T-helper 2 cell (primary cell): ENCODE measurements at places on chromosomes 7 and 10.
A peak's percentile ranks its signal among the peaks of the same experiment; 100 is the strongest.

- DNase-seq: no peak
Measured at GRCh38 chr7:130994378-130995115, 260.5 kb upstream of the KLF14 start.

DNA sequence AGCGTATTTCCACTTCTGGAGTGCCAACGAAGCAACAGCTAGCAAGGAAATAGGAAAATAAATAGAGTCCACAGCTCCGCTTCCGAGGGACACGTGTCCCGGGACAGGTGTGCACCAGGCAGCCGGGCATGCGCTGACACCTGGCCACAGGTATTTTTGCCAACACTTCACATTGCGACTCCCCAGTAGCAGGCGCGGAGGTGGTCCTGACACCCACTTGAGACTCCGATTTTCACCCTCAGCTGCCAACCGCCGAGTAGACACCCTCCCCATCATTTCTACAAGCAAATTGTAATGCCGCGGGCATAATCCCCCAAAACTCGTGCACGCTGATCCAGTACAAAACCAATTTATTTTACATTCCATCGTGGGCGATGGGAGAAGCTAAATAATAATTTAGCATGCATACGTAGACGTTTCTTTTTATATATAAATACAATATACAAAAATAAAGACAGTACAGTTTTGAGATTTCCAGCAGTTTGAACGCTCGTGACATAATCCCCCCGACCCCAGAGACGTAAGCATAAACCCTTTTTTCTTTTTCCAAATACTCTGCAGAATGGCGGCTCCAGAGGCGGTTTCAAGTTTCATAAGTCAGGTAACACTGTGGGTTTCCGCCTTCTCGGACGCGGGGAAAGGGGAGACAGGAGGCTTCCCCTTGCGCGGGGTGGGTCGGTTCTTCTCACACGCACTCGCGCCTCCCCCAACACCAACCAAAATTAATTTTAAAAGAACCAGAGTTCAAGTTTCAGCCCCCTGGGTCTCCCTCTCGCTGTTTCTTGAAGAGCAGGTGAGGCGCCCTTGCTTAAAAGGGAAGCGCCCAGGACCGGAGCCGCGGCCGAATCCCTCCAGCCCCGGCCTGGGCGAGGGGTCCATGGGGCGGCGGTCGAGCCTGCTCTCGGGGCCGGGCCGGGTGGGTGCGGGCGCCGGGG, 5.7 kb downstream of the MNX1 start:
- DNase-seq: no peak

GRCh38 chr10:78959217-78959923, 109.4 kb upstream of the ZMIZ1 start:
- DNase-seq: no peak

DNA sequence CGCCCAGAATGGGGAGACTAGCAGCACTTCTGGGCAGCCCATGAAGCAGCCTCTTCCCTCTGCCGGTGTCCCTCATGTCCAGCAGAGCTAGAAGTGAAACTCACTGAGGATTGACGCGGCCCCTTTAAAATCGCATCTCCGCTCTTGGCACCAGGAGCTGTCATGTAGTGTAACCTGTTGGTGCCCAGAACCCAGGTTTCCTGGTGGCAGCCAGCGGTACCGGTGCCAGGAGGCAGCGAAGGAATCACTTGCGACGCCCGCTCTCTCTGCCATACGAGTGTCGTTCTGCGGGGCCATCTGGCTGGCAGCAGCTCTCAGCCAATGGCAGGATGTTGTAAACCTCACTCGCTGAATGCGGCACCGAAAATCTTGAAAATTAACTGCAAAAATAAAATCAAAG, 82.7 kb downstream of the CUX1 start:
- no peak for DNase-seq

- DNase-seq: no peak
Measured at GRCh38 chr10:77673515-77674140, 36.0 kb upstream of the KCNMA1 start.

DNA sequence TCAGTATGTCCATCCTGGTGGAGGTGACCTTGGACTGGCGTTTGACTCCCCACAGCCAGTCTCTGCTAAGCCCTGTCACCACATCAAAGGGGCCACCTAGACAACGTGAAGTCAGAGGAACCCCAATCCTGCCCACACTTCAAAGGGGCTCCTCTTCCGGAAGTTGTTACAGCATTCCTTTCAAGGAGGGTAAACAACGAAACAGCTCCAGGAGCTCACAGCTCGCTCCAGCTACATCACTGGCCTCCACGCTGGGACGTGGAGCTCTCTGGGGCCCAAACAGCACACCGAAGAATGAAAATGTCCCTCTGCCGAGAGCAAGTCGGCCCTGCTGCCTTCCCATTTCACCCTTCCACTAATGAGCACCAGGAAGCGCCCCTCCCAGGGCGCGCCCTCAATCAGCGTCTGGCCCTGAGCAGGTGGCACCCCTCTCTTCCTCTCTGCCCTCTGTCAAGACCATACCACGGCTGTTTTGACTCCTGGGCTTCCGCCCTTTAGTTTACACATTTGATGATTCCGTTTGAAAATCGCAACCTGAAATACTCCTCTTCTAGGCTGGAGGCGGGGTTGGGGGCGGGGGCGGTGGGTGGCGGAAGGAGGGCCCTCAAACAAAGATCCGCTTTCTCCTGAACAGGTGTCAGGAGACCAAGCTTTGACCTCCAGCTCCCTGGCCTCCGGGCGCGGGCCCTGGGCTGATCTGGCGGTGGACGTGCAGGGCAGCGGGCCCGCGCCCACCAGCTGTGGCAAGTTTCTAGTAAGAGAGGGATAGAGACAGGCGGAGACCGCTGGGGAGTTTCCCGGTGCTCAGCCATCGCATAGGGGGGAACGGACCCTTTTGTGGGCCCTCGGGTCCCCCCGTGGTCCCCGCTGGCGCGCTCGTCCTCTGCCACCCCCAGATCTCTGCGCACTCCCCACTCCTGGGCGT, 53.1 kb upstream of the KDM7A start:
- peak; percentile 46 for DNase-seq

DNA sequence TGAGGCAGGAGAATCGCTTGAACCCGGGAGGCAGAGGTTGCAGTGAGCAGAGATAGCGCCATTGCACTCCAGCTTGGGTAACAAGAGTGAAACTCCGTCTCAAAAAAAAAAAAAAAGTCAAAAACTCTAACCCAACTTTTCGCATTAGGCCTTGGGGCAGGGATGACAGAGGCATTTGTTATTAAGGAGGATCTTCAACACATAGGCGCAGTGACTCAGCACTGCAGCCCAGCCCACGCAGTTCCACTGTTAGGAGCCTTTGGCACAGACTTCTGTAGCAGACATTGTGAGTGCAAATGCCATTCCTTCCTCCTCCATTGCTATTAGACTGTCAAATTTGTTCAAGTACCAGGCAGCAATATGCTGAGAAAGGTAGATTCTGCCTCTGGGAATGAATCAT, 43.1 kb upstream of the KLHL7 start:
- DNase-seq: no peak

GRCh38 chr7:137992550-137993394, 9.1 kb downstream of the CREB3L2 start:
- no peak for DNase-seq

DNA sequence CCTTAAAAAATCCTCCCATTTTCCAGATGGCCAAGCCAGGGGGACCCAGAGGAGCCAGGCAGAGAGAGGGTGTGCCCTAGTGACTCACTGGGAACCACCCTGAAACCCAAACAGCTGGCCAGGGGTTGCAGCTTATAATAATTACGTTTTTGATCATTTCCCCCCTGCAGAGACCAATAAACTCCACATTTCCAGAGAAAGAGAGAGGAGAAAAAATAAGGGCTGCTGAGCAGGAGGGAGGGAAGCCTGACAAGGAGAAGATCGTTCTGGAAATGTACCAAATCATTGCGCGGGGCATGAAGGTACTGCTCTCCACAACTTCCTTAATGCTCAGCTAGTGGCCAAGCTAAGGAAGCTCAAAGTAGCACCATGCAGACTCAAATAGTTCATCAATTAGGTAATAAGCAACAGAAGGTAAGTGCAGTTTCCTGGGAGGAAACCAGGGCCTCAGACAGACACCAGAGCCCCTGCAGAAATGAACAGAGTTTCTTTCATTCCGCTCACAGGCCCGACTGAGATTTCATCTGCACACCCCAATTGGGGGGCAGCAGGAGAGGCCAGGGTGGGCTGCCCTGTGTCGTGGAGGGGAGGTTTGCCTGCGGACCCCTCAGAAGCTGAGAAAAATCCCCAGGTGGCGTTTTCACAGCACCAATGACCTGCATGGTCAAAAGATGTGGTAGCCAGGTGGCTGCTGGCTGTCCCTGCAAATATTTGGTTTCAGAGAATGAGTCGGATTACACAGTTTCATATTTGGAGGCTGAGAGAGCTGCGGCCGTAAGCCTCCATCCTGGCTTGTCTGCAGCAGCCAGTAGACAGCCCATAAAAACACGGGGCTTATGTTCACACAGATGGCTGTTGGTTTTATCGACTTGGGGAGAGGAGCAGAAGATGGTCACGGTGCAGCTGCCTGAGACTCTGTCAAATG, 153.2 kb upstream of the LYZL2 start:
- DNase-seq: no peak

GRCh38 chr10:74987339-74988053, 124.0 kb upstream of the SAMD8 start:
- no peak for DNase-seq
